ENCODE measurements at places on chromosomes 2 and 18. TPM values are rescaled to one million over a fixed set of nuclear protein-coding genes. Genes with fewer than 3 reads are reported as not detected.

NR4A2 gene
- polyA plus RNA-seq = 1.5 TPM

DNA sequence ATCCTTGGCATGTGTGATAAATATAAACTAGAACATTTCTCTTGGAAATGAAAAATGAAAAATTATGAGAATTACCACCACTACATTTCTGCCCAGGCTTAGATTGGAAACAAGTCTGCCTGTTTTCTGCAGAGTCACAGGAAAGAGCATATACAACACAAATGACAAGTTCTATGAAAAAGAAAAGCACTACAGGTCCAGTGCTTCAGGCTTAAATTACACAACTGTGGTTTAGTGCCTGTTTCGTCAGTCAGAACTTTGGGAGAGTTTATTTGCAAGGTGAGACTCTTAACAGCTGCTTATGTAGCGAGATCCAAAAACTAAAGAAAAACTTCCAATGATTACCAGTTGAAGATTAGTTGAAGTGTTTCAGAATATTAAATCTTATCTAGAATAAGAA is 68.9 kb downstream of the RTN4 start:
- no peak for DNase-seq

- DNase-seq = no peak
These were observed 150.6 kb downstream of the TMX3 start for GRCh38 chr18:68564351-68564750.

OSBPL6 gene
- polyA plus RNA-seq = 5.1 TPM

GRCh38 chr2:100260712-100261620 is 61.3 kb downstream of the LONRF2 start:
- no peak for DNase-seq

EPB41L3 gene
- 6.5 TPM for polyA plus RNA-seq

TNFAIP6 gene
- polyA plus RNA-seq = 2.1 TPM

SLC40A1 gene
- polyA plus RNA-seq = 0.47 TPM

All from BJ (cell line).